Posterior vena cava (tissue), 2 donors: ENCODE measurements at places on chromosomes 6 and 20. TPM values are rescaled to one million over a fixed set of nuclear protein-coding genes. Genes with fewer than 3 reads are reported as not detected.

GRCh38 chr6:24902782-24903181, 33.0 kb downstream of the RIPOR2 start:
- no peak for DNase-seq

- DNase-seq = no peak
These were observed 194.1 kb upstream of the GJE1 start for GRCh38 chr6:141938664-141939063.

DNA sequence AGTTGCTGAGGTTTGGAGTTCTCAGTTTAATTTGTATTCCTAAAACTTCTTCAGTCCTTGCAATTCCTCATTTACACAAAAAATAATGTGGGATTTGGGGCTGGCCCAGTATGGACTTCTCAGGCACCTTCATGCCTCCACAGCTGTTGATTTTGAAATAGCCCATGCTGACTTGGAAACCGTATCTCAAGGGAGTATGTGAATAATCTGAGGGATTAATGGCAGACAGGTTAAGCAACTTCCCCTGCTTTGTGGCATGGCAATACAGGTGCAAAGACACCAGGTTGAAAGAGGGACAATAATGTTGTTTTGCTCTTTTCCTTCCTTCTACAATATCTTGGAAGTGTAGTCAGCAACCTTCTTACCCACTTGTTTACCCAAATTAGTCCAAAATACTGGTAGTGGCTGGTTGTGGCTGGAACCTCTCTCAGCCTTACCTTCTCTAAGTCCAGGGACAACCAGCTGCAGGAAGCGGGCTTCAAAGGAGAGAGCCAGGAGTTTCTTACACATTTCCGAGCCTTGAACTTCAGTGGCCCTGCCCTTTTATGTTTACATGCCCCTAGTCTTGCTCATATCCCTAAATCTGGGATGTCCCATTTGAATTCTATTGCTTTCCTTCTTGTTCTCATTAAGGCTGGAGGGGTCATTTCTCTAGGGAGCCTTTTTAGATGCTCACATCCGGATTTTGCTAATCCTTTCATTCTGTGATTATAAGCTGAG, 44.1 kb upstream of the ADGRF1 start:
- no peak for DNase-seq

- DNase-seq = no peak
These were observed 1.4 kb upstream of the MAN1A1 start for GRCh38 chr6:119350952-119351372.

- no peak for DNase-seq
These were observed 119.6 kb upstream of the MTHFD1L start for GRCh38 chr6:150745896-150746295.

- no peak for DNase-seq
These were observed at the start of gene OPRL1 for GRCh38 chr20:64080013-64080812. TSS of gene OPRL1 (plus strand) at chr20:64080082. CDS start at chr20:64092721, 12,639 bp downstream.

GRCh38 chr20:51917886-51918535, 115.7 kb upstream of the SALL4 start:
- DNase-seq = no peak

Gene SLC4A11
- 0.38 TPM for total RNA-seq

Gene PRPF6
- total RNA-seq = 44.3 TPM

Gene C6orf163
- total RNA-seq = 3.5 TPM

Gene ZNF343
- 10.0 TPM for total RNA-seq

Gene RSPH9
- 0.19 TPM for total RNA-seq
